ENCODE measurements at places on chromosomes 13 and 19.
A peak's percentile ranks its signal among the peaks of the same experiment; 100 is the strongest.

DNA sequence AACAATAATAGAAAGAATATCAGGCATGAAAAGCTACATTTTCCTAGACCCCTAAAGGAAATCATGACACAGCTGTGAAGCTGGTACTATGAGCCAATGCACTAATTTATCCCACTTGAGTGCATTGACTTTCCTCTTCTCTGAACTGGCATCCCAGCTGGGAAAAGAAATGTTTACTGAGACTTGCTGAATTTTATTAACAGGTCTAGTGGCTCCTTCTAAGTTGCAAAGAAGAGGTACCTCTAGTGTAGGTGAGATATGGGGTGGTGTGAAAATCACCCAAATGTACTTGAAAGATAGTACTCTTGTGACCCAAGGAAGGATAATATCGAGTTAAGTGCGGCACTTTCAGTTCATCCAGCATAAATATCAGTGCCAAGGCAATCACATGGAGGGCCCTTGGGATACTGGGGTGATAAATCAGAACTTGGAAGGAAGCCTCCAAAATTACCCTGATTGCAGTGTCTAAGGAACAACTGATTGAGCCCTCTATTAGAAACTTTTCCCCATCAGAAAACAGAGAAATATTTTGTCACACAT, 369.2 kb downstream of the PCDH9 start:
- DNase-seq: no peak

DNA sequence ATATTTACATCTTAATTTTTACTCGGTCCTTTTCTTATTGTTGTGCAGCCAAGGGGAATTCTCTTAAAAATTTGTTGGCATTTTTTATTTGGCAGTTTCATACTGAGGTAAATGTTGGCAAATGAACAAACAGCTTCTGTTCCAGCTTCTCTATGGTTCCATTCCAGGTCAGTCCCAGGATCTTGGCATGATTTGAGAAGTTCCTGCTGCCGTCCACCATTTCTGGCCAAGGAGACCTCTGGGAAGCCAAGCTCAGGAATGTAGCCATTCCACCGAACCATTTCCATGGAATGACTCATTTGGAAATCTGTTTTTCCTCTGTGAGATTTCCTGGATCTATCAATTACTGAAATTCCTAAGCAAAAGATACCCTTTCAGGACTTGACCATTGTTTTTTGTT, 43.9 kb downstream of the SLC10A2 start:
- DNase-seq: no peak

DNA sequence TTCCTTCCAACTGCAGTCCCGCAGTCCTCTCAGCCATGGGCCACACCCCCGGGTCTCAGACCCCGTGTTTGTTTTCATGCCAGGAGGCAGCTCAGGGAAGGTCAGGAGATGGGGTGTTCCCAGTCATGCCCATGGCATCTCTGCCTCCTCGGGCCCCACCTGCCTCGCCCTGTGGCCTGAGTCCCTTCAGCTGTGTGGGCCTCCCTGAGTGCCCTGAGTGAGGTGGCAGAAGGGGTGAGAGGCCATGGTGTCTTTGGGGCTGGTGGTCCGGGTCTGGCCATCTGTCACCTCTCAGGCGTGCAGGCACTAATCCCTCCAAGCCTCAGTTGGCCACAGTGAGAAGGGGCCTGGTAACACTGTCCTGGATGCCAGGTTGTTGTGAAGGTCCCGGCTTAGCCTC, 10.9 kb upstream of the KDM4B start:
- DNase-seq: no peak

- DNase-seq: no peak
Measured at GRCh38 chr19:41478171-41478570, 35.2 kb downstream of the ERICH4 start.

- no peak for DNase-seq
Measured at GRCh38 chr13:75749407-75749806, 113.3 kb downstream of the LMO7 start.

- DNase-seq: no peak
Measured at GRCh38 chr19:30788105-30788765, 416.1 kb downstream of the ZNF536 start.

- DNase-seq: no peak
Measured at GRCh38 chr13:37618554-37618953, 20.0 kb upstream of the POSTN start.

DNA sequence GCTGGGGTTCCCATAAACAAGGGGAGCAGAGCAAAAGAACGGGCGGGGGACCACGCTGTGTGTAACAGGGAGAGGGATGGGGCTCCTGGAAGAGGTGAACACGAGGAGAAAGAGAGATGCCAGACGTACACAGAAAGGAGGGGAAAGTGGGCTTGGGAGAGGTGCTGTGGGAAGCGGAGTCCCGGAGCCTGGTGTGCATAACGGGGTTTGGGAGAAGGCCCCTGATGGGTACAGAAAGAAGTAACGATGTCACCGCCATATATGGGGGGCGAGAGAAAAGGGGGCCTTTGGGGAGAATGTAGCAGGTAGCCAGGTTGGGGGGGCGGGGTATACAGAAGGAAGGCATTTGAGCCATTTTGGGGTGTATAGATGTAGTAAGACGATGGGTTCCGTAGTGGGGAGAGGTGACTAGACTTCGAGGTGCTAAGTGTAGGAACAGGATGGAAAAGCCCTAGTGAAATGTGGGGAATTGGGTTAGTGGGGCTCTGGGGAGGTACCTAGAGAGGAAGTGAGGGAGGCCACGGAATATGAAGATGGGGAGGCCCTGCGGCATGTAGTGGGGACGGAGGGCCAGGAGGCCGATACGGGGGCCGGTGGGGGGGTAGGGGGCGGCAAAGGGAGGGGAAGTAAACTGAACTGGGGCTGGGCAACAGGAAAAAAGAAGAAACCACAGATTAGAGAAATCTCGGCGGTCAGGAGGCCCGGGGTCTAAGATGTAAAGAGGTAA, 787 bp downstream of the ZNF580 start:
- peak; percentile 30 for DNase-seq

GRCh38 chr13:93547886-93548285, 321.3 kb downstream of the GPC6 start:
- DNase-seq: no peak

- no peak for DNase-seq
Measured at GRCh38 chr13:98613591-98613990, 36.7 kb upstream of the STK24 start.

DNA sequence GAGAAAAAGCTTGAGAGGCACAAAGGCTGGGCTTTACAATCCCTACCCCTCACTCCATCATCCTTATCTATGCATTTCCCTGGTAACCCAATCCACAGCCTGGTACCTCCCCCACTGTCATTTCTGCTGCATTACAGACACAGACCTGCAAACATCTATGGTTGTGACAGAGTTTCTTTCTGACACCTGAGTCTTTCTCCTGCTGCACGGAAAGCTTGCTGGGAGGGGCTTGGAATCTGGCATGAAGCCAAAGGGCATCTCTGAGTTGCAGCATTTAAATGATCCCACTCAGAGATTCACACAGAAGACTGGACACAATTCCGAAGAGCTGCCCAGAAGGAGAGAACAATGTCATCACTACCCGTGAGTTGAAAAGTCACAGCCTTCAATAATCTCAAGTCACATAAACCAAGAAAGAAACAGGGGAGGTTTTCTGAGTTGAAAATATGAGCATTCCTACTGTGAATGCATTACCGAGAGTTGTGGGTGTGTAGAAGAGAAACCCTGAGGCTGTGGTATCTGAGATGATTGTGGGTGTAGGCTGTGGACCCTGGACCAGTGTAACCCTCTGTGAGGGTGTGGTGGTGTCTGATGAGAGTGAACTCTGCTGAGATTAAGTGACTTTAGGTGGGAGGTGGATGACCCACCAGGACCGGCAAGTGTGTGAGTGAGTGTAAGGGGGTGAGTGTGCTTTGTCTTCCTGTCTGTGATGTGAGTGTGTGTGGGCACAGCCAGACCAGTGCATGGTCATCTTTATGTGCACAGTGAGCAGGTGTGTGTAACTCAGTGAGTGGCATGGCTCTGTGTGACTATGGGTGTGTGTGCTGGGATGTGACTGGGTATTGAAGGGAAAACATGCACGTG, at the start of gene LGALS14:
TSS of gene LGALS14 (plus strand) at position 301 of the 864 bp plus-strand sequence. CDS start at position 349, 48 bp downstream.
- peak; percentile 24 for DNase-seq

GRCh38 chr19:3073159-3073563, 10.9 kb upstream of the TLE5 start:
- no peak for DNase-seq

- DNase-seq: no peak
Measured at GRCh38 chr13:110687736-110688135, 18.2 kb downstream of the CARS2 start.

- DNase-seq: no peak
Measured at GRCh38 chr13:77860507-77860981, 58.1 kb downstream of the EDNRB start.

- DNase-seq: no peak
Measured at GRCh38 chr13:43289470-43290255, 266.3 kb downstream of the DNAJC15 start.

DNA sequence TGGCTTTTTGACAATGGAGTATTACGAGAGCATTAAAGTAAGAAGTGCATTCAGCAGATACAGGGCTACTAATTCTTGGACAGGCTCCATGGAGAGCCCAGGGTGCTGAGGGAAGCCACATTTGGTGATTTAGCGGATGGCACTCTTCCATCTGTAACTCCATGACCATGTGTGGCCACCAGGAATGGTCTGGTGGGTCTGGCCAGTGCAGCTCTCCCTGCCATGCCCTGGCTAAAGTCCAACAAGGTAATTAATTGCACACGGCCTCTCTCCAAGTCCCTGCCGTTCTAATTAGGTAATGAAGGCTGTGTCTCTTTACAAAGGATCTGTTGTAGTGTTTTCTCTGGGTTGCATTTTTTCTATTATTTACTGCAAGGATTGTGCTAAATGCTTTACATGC, 4.3 kb upstream of the ZFR2 start:
- DNase-seq: no peak

DNA sequence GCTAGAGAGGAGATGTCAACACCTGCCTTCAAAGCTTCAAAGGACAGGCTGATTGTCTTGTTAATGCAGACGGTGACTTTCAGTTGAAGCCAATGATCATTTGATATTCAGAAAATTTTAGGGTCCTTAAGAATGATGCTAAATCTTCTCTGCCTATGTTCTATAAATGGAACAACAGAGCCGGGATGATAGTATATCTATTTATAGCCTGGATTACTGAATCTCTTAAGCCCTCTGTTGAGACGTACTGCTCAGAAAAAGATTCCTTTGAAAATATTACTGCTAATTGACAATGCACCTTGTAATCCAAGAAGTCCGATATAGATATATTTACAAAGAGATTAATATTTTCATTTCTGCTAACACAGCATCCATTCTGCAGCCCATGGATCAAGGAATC, 35.8 kb upstream of the LMO7 start:
- DNase-seq: no peak

DNA sequence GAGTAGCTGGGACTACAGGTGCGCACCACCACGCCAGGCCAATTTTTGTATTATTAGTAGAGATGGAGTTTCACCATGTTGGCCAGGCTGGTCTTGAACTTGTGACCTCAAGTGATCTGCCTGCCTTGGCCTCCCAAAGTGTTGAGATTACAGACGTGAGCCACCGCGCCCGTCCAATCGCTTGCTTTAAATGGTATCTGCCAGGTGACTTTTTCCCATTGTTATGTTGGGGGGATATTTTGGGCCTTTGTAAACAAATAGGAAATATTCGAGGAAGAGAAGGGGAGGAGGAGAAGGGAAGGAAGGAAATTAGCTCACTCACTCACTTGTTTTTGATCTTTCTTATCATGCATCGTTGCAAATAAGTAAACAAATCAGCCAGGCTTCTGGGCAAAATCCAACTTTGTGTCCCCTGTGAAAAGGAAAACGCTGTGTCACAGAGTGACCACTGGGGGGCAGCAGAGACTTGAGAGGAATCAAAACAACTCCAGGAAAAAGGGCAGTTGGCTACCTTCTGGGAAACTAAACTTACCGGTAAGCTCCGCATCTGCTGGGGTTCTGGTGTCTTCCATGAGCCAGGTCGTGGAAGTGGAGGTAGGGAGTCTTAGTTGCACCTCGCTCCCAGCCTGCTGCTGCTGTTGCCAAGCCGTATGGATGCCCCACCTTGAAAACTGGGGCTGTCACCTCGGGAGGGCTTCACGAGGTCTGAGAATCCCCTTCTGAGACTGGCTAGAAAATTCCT, 9.3 kb upstream of the RANBP3 start:
- DNase-seq: peak; percentile 80

DNA sequence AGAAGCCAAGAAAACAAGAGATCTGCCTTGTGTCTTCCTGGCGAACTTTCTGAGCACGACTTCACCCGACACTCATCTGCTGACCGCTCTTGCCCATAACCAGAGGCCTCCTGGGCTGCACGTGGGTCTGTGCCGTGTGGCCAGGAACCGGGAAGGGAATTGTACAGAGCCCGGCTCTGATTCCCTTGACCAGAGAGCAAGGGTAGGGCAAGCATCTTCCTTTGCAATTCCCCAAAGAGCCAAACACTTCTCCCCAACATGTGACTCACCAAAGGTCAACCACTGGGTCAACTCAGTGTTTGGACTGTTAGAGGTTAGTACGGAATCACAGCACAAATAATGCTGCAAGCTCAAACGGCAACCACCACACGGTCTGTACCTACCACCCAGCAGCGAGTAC, 48.9 kb downstream of the KLF2 start:
- DNase-seq: no peak

DNA sequence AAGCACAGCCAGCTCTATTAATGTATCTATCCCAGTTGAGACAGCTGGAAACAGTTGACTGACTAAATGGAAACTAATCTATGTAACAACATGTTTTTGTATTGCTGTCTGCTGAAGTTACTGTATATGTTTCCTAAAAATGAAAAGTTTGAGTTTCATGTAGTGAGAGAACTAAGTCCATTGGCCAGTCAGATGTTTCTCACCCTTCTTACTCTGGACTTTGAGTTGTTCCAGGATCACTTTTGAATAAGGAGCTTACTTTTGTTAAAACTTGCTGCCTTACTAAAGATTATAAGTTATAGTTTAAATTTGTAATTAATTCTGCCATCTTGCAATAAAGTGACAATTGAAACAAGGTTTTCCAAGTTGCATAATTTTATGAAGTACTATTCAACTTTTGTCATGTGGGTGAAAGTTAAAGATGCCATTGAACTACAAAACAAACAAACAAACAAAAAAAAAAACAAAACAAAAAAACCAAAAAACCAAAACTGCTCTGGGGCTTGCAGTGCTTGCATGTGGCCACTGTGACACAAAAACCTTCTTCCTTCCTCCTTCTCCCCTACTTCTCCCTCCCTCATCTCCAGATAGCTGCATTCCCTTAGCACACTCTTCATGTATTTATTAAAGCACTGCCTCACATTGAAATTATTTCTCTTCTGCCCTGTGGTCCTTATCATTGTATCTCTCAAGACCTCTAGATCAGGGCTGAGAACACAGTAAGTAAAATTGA, 15.3 kb downstream of the WDFY2 start:
- DNase-seq: no peak

- no peak for DNase-seq
Measured at GRCh38 chr13:36061054-36061453, 70.1 kb downstream of the DCLK1 start.

- no peak for DNase-seq
Measured at GRCh38 chr13:105960326-105960725, 575.1 kb downstream of the EFNB2 start.
